ENCODE measurements at places on chromosomes 6 and 20.

DNA sequence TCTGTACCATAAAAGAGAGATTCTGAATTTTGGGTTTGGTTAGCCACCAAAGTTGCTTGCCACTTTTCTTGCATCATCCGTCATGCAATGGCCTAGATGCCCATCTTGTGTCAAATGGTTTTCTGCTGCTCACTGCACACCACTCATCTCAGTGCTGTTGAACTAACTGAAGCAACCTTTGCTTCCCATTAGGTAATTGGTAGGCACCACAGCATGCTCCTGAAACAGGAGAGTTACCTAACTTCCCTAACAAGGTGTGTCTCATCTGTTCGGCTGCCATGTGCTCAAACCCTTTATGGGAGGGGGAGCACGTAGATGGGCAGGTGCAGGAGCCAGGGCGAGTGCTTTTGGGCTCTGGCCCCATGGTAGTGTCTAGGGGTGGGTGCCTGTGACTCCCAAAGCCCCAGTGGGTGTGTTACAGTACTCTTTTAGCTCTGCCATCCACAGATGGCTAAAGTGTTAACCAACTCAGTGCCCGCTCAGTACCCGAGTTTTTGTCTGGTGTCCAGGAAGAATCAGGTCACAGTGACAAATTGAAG is 147.4 kb upstream of the SPACA1 start:
- no peak for DNase-seq

- peak; percentile 96 for DNase-seq
Measured at GRCh38 chr6:53119772-53120409, 28.8 kb downstream of the GCM1 start.

DNA sequence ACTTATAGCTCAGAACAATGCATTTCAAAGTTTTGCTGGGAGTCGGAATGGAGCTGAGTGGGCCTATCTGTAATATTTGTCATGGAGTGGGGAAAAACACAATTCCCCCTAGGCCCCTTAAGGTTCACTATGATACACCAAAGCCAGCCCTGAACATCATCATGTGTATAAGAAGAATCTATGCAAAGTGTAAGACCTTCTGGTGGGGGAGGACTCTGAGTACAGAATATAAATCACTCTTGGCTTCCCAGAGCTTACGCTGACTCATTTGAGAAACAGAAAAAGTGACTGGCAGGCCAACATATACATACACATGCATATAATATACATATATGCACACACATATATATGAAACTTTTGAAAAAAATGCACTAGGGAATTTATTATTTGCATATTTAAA is 54.1 kb upstream of the UBR2 start:
- DNase-seq, result no peak

DNA sequence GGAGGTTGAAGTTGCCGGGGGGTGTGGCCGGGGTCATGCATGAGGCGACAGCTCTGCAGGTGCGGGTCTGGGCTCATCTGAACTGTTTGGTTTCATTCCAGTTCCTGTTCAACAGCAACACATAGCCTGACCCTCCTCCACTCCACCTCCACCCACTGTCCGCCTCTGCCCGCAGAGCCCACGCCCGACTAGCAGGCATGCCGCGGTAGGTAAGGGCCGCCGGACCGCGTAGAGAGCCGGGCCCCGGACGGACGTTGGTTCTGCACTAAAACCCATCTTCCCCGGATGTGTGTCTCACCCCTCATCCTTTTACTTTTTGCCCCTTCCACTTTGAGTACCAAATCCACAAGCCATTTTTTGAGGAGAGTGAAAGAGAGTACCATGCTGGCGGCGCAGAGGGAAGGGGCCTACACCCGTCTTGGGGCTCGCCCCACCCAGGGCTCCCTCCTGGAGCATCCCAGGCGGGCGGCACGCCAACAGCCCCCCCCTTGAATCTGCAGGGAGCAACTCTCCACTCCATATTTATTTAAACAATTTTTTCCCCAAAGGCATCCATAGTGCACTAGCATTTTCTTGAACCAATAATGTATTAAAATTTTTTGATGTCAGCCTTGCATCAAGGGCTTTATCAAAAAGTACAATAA is 72.5 kb downstream of the PTPN1 start:
- DNase-seq, result no peak

DNA sequence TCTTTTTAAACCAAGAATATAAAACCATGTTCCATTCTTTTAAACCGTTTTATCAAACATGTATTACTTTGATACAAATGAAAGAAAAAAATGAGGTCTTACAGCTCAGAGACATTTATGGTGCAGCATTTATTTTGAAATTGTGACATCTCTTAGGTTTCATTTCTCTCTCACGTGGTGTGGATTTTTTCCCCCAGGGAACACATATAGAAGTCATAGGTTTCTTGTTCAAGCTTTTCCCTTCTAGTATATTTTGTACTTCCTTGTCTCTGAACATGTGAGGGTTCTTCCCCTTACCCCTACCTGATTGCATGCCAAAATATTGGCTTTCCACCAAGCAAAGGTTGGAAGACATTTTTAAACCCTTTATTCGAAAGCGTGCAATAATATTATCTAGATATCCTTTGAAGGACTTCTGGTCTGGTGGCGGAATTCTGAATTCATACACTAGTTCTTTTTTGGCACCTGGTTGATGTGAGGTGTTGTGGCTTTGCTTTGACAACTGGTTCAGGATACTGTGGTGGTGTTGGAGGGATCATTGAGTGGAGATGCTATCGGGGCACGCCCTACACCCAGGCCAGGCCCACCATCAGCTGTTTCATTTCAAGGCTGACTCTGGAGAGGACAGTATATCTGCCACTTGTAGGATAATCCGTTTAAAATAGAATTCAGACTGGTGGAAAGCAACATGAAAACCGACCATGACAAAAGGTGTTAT is 5.6 kb upstream of the FAM50B start:
- DNase-seq, result no peak

DNA sequence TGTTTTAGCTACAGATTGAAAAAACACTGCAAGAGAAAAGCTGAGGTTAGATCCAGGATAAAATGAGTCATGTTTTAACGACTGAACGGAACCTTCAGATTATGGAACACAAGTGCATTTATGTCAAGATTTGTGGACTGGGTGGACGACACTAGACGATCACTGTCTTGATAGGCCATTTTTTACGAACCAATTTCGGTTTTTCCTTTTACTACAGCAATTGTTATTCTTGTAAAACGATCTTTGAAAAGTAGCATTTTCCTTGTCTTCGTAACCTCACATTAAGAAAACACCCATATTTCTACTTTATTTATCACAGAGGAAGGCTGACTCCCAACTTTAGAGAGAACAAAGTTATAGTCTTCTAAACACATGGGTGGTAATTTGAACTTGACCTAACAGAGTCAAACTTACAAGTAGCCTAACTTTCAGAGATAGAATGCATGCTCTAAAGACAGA is 294.2 kb upstream of the TCF21 start:
- no peak for DNase-seq

DNA sequence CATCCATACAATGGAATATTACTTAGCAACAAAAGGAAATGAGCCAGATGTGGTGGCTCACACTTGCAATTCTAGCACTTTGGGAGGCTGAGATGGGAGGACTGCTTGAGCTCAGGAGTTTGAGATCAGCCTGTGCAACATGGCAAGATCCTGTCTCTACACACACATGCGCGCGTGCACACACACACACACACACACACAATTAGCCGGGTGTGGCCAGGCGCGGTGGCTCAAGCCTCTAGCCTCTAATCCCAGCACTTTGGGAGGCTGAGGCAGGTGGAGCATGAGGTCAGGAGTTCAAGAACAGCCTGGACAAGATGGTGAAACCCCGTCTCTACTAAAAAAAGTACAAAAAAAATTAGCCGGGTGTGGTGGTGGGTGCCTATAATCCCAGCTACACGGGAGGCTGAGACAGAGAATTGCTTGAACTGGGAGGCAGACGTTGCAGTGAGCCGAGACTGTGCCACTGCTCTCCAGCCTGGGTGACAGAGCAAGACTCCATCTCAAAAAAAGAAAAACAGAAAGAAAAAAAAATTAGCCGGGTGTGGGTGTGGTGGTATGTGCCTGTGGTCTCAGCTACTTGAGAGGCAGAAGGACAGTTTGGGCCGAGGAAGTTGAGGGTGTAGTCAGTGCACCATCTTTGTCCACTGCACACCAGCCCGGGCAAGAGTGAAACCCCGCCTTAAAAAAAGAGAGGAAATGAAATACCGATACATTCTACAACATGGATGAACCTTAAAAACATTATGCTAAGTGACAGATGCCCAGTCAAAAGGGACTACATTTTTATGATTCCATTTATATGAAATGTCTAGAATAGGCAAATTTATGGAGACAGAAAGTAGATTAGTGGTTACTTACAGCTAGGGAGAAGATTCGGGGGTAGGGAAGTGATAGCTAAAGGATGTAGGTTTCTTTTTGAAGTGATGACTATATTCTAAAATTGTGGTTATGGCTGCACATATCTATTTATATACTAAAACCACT is 52.5 kb downstream of the RBL1 start:
- no peak for DNase-seq
